ENCODE measurements at places on chromosomes 1 and 21.

- DNase-seq = no peak
Observed at GRCh38 chr1:245748240-245748639, 593.5 kb downstream of the KIF26B start.

DNA sequence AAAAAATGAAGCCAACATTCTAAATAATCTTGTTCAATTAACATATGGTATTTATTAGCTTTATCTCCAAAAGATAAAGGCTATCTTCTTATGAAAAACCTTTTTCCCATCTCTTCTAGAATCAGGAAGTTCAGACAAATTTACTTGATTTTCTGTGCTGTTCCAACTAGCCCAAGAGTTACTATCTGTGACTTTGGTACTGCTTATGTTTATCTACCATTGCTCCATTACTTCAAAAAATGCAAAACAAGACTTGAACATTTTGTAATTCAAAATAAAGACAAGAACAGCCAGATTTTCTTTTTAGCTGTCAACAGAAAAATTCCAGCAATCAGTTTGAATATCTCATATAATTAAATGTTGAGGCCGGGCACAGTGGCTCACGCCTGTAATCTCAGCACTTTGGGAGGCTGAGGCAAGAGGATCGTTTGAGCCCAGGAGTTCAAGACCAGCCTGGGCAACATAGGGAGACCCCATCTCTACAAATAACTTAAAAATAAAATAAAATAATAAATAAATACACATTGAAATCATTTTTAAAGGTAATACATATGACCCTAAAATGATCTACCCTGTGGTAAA, 188.5 kb downstream of the LTN1 start:
- no peak for DNase-seq

GRCh38 chr1:69524015-69524414, 43.7 kb upstream of the LRRC7 start:
- no peak for DNase-seq

GRCh38 chr21:33767236-33767635, 124.9 kb downstream of the ITSN1 start:
- no peak for DNase-seq

DNA sequence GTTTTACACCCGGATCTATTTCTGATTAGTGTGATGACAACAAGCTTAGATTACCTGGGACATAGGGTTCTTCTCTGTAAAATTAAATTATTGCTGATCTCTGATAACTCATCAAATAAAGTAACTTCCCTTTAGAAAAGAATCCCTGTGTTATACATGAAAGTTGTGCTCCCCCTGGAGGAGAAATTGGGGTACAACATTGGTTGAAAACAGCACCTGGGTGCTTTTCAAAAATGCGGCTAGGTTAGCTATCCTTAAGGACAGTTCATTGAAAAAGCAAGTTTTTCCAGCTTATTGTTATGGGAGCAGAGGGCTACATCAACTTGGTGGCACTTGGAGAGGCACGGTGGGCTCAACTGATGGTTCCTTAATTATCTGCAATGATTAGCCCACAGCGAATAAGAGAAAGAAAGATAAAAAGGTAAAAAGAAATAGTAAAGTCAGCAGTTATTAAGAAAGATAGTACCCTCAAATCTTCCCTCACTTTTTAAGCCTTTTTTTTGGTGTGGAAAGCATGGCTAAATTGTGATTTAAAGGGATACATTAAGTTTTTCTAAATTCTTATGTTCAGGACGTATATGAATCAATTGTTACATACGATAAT, 97.8 kb downstream of the FMN2 start:
- no peak for DNase-seq

GRCh38 chr21:36873513-36873912, 93.0 kb downstream of the HLCS start:
- no peak for DNase-seq

DNA sequence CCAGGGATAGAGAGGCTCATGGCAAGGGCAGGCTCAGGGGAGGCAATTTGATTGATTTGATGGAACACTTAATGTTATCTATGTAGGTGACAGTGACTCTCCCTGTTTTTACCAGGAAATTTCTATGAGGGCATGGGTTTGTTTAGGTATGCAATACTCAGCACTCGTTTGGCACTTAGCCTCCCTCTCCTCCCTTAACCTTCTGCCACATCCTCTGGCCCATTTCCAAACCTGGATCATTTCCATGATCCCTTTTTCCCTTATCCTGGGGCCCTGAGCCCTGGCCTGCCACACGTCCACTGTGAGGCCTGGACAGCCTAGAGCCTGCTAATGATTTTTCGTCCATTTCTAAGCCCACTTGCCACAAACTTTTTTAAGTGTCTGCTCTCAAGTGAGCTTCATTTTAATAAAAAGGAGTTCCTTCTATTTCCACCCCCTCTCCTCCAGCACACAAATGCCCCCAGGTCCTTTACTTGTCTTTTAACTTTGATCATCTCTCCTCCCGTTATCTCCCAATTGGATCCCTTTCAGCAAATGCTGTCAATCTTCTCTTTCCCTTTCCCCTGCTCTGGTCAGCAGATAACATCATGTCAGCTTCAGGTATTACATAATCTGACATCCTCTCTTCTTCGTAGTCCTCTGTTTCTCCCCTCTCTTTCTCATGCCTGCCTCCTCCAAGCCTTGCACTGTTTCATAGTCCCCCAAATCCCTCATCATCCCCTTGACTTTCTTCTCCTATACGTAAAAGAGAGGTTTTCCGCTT, 37.8 kb upstream of the GADD45A start:
- DNase-seq = no peak

- no peak for DNase-seq
Observed at GRCh38 chr1:11600836-11601235, 53.4 kb downstream of the FBXO2 start.

DNA sequence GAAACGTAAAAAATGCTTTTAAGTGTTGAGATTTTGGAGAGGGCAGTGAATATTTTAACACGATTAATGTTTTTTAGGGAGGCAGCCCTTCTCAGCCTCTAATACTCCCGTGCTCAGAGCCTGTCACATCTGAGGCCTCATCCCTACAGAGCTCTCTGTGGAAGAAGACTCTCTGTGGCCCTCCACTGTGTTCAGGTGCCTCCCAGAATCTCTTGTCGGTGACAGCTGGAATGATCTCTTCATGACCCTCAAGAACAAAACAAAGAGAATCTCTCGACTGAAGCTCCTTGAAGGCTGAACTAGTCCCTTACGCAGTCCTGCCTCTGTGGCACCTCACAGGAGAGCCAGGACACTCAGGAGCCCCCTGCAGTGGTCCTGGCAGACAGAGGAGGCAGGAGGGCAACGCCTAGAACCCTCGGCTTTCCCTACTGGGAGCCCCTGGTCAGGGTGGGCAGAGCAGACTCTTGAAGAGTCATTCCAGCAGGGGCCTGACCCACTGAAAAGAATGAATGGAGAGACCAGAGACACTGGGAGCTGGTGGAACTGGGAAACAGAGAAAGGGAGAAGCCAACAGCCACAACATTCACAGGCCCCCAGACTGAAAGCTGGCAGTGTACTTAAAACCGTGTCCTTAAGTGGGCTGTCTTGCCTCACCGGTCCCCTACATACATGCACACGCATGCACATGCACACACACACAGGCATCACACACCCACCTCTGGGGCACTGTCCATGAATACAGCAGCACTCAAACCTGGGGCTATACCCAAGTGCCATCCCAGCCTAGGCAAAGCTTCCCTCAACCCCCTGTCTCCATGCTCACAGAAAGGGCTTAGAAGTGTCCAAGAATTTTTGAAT, 67.5 kb upstream of the ANGPTL1 start:
- DNase-seq = no peak

- DNase-seq = no peak
Observed at GRCh38 chr1:8902765-8903164, 24.3 kb upstream of the ENO1 start.

DNA sequence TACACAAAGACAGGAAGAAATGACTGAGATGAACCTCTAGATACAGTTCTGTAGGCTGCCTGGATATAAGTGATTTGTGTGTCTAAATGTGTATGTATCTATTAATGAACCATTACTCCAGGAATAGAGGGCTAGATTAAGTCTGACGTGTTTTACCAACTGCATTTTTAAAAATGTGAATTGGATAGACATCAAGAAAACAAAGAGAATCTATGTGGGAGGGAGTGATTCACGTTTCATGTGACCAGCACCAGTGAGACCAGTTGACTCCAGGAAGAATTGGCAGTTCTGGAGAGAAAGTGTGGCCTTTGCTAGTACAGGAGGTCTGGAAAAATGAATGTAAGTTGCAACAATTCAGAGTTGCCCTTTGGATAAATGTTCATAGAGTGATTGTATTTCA, 53.4 kb upstream of the RGS21 start:
- DNase-seq = no peak

- no peak for DNase-seq
Observed at GRCh38 chr1:93774707-93775106, 93.1 kb upstream of the BCAR3 start.

DNA sequence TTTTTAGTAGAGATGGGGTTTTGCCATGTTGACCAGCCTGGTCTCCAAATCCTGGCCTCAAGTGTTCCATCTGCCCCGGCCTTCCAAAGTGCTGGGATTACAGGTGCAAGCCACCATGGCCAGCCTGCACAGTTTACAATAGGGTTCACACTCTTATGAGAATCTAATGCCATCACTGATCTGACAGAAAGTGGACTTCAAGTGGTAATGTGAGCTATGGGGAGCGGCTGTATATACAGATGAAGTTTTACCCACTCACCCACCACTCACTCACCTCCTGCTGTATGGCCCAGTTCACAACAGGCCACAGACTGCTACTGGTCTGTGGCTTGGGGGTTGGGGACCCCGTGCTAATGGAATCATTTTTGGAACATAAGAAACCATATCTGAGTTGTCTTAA, 58.4 kb upstream of the RNPC3 start:
- DNase-seq = no peak

GRCh38 chr21:23936224-23936623, 1671.1 kb downstream of the MRPL39 start:
- DNase-seq = no peak

DNA sequence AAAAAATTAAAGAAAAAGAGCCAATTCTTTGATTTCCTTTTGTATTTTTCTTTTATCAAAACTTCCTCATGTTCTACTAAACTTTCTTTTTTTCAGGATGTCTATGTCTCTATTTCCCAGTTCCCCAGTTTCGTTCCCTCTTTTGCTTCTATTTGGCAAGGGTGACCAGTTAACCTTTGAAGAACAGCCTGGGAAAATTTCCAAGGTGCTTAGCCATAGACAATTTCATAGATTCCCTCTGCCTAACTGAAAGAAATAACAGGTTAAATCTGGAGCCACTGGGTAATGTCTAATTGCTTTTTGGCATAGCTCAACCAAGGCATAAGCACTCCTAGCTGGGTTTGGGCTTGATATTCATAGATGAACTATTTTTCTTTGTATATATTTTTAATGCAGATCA, 272.3 kb downstream of the ADGRL2 start:
- no peak for DNase-seq

GRCh38 chr1:206106328-206107167, 10.6 kb downstream of the AVPR1B start:
- DNase-seq = peak; percentile 60

GRCh38 chr1:53348486-53349368, 20.9 kb upstream of the LRP8 start:
- DNase-seq = no peak

DNA sequence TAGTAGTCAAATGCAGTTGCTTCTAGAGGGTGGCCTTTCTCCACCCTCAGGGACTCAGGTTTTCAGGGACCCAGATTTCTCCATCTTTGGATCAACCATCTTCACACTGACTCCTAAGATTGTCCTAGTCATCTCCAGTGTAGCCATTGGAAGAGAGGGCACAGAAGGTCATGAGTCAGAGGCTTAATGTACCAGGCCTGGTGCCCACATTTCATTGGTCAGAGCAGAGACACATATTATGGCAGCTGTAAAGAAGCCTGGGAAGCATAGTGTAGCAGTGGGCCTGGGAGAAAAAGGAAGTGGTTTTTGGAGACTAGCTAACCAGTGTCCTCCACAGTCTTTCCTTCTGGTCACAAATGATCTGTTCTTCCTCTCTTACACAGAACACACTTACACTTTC, 122.5 kb downstream of the GIPC2 start:
- DNase-seq = no peak

GRCh38 chr1:214314178-214314843, 33.4 kb downstream of the SMYD2 start:
- DNase-seq = no peak

- no peak for DNase-seq
Observed at GRCh38 chr21:14762734-14763694, 216.9 kb upstream of the SAMSN1 start.

GRCh38 chr1:202362212-202362611, 13.7 kb downstream of the PPP1R12B start:
- DNase-seq = no peak

- no peak for DNase-seq
Observed at GRCh38 chr1:245788269-245788668, 633.5 kb downstream of the KIF26B start.

- DNase-seq = no peak
Observed at GRCh38 chr1:35777109-35777508, 7.3 kb upstream of the CLSPN start.
